Stimulated activated CD8-positive, alpha-beta memory T cell treated with anti-CD3 and anti-CD28 coated beads, Interleukin-4, amount 100 ng/mL, for 1 hour (primary cell): ENCODE measurements at places on chromosomes 1 and 21.
A peak's percentile ranks its signal among the peaks of the same experiment; 100 is the strongest.

- no peak for DNase-seq
Measured at GRCh38 chr1:217911908-217912307, 280.8 kb downstream of the SPATA17 start.

DNA sequence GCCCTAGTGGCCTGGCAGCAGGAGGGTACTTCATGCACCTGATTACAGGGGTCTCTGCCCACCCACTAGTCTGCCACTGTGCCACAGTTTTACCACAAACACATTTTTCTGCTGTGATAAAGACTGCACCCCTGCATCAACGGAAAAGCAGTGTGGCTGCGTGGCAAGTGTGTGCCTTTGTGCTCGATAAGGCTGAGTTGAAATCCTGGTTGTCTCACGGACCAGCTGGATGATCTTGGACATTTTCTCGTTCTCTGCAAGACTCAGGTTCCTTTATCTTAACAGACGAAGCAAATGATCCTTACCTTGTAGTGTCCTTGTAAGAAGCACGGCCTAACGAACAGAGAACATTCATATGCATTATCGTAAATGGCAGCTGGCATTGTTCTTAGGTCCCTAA lies 10.2 kb downstream of the GRHL3 start:
- DNase-seq = no peak

- no peak for DNase-seq
Measured at GRCh38 chr21:34702341-34703170, 33.8 kb downstream of the CLIC6 start.

DNA sequence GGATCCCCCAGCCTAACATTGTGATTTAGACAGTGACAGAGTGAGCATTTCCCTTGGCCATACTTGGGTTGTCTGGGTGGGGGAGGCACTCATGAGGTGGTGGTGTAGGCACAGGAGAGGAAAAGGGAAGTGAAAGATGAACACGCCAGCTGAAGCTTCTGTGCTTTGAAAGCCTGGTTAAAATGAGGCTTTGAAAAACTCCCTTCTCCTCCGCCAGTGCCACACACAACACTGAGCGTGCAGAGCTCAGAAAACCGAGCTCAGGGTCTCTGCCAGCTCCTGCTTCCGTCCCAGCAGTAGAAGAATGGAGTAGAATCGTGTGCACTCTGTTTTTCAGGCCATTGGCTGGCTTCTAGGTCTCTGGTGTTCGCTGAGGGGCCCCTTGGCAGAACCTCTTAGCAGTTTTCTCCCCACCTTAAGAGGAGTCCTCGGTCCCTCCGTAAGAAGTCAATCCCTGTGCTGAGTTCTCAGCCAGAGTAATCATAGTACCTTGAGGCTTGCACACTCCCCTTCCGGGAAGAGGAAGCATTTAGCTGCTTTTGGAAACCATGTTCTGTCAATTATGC lies 12.9 kb downstream of the PLEKHM2 start:
- DNase-seq = no peak

DNA sequence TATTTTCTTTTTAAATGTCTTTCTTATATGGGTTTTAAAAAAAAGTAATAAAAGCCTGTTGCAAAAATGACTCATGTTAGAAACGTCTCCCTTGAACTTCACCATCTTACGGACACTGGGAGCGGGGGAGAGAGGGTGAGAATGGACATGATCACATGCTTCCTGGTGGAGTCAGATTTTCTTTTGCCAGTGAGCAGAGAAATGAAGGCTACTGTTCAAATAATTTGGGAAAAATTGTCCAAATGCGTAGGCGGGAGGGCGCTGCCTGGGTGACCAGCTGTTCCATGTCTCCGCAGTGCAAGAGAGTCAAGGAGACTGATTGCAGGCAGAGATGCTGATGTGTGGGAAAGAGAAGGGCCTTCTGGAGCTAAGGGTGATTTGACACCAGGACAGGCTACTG lies 23.1 kb downstream of the EIF2D start:
- DNase-seq = no peak

GRCh38 chr1:17207966-17208418 lies 3.1 kb downstream of the PADI1 start:
- DNase-seq = peak; percentile 11

DNA sequence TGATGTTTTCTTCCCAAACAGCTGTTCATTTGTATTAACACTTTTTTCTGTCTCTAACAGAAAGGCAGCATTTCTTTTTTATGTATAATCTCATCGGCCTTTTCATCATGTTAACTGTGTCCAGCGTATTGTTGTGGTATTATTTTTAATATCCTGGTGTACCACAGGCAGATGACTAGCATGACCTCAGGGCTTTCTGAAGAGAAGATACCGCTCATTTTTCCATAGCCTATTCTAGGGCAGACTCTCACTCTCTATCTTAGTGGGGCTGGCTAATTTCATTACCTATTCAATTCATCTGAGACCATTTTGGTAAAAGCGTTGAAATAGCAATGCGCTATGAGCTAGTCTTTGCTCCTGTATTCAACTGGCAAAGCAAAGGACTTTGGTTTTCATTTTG lies 209.9 kb downstream of the SDCCAG8 start:
- no peak for DNase-seq

DNA sequence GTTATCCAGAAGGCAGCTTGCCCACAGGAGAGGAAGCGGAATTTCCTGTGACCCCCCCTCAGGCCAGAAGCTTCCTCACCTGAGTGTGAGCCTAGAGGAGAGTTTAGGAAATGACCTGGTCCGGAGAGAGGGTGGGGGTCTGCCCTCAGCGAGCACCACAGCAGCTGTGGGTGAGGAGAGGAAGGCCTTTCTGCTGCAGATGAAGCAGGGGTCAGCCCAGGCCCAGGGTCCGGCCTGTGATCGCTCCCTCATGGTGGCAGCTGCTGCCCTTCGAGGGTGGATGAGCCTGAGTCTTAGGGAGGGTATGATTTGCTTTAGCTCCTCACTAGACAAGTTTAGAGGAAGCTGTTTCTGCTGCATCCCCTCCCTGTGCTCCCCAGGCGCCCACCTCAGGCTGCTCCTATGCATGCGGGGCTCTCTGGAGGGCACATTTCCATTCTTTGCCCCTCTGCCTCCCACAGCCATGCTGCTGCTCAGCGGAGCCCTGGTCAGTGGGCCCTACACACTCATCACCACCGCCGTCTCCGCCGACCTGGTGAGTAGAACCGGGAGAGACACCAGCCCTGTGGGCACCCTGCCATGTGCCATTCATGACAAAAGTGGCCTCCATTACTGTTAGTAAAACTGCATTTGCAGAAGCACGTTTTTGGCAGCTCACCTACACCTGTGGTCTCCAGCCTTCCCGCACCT lies 53.0 kb downstream of the SLC37A1 start:
- no peak for DNase-seq

- no peak for DNase-seq
Measured at GRCh38 chr1:244022311-244022710, 28.8 kb upstream of the ZBTB18 start.

DNA sequence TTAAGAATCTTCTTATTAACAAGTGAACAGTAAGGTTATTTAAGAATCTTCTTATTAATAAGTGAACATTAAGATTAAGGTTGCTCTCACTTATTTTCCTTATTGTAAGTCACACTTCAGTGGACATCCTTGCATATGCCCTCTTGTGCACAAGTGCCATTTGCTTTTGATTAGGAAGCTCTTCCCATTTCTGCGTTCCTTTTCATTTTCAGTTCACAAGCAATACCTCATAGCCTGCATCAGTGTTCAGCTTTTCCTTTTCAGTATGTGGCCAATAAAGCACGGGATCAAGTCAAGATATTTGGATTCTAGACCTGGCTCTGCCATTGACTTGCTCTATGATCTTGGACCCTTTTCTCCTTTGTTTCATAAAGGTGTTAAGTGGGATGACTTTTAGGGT lies 158.7 kb downstream of the DISP1 start:
- DNase-seq = no peak
